Choroid plexus epithelial cell (primary cell): ENCODE measurements at places on chromosomes 2 and 18.

GRCh38 chr2:117967977-117968718 lies 45.7 kb downstream of the CCDC93 start:
- DNase-seq = no peak

- DNase-seq = no peak
Observed at GRCh38 chr2:24220554-24221291, 45.9 kb downstream of the FAM228A start.

GRCh38 chr18:37261246-37261840 lies 304.3 kb downstream of the CELF4 start:
- DNase-seq = no peak

GRCh38 chr2:186044761-186045160 lies 306.2 kb downstream of the FSIP2 start:
- DNase-seq = no peak

- no peak for DNase-seq
Observed at GRCh38 chr2:234973008-234973407, 21.2 kb downstream of the SH3BP4 start.

GRCh38 chr2:68365087-68365486 lies at the start of gene PLEK:
Gene PLEK (plus strand): TSS chr2:68365282. CDS start chr2:68365352, 70 bp downstream.
- DNase-seq = peak; percentile 7

DNA sequence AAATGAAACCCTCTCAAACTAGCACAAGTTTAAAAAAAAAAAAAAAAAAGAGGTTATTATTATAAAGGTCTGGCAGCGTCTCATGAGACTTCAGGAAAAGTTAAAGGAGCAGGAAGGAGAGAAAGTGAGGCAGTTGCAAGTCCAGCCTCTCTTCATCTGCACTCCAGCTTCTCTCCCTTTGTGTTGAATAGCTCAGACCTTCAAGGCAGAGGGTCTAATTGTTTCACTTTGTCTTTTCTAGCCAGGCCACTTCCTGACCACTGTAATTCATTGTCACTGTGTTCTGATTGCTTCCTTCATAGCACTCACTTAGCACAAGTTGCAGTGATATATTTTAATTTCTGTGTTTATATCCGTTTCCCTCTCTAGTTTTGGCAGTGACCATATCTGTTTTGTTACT lies 99.9 kb downstream of the SPATS2L start:
- peak; percentile 33 for DNase-seq

GRCh38 chr2:187393211-187393610 lies 54.8 kb downstream of the CALCRL start:
- no peak for DNase-seq

DNA sequence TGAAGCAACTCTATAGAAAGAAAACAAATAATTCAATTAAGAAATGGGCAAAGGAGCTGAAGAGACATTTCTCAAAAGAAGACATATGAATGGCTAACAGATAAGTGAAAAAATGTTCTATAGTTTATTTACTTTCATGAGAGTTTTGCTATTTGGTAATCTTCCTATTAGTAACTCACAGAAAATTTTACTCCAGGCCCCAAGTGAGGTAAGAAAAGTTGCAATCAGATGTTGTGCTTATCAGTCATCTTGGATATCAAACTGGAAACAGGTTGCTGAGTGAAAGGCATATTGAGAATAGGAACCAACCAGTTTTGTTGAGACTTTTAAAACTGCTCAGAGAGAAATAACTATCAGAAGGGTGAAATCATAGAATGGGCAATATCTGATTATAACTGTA lies 1179.0 kb upstream of the ACVR2A start:
- peak; percentile 37 for DNase-seq

DNA sequence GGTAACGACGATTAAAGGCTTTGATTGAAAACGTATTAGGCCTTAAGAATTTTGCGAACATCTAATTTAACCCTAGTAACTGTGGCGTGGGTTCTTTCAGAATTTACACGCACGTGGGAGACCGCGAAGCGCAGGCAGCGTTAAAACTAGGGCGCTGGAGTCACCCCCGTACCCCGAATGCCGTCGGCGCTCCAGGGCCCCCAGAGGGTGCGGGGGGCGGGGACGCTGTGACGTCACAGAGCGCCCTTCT lies 673 bp upstream of the SMCHD1 start:
- no peak for DNase-seq

DNA sequence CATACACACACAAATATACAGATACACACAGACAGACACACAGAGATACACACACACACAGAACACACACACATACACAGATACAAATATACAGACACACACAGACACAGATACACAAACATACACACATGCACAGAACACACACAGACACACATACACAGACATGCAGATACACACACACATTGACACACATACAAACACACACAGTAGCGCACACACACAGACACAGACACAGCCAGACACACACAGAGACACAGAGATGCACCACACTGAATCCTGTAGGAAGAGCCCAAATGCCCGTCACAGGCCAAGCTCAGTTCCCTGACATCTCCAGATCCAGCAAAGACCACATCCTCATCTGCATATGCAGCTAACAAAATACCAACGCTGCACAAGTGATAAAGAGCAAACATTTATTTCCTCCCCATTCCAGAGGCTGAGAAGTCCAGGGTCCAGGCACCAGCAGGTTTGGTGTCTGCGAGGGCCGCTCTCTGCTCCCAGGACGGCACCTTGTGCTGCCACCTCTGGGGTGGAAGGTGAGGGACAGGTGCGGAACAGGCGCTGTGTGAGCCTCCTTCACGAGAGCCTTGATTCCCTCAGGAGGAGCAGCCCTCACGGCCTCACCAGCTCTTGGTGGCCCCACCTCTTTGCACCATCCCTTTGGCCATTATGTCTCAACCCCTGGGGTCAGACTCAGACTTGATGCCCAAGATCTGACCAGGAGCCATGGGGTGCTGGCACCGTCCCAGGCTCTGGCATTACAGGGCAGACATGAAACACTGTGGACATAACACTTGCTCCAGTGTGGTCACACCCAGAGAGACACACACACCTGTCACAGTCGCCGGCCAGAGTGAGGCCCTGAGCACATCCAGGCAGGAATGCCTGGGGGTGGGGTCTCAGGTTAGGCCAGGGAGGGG lies 108.7 kb downstream of the NDUFA10 start:
- DNase-seq = no peak

- no peak for DNase-seq
Observed at GRCh38 chr2:106599540-106599939, 112.4 kb downstream of the CD8B2 start.

DNA sequence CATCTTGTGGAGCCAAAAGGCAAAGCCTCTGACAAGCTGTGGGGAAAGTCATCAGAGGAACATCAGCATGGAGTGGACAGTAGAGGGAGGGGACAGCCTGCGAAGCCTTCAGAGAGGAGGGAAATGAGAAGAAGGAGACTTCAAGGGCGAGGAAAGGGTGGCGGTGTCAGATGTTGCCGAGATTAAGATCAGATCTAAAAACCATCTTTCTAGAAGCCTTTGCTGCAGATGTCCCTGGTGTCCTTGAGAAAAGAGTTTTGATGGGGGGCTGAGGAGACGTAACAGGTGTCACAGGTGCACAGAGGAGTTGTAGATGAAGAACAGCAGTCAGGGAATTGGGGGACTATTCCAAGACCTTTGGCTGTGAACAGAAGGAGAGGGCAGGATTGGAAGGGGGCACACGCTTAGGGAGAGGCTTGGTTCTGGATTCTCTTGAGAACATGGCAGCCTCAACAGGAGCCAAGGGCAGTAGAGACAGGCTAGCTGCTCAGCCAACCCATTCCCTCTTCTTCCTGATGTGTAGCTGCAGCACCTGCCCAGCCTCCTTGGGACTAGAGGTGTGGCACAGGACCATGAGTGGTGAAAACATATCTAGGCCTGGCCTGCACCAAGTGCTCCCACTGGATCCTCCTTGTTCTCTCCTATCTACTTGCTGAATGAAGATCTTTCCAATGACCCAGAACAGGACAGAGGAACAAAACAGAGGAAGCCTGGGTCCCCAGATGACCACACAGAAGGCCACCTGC lies 22.7 kb upstream of the NCL start:
- no peak for DNase-seq

GRCh38 chr18:23136326-23137096 lies 1.2 kb downstream of the CABLES1 start:
- peak; percentile 37 for DNase-seq

- peak; percentile 63 for DNase-seq
Observed at GRCh38 chr2:40450796-40451430, 977 bp downstream of the SLC8A1 start.

- DNase-seq = no peak
Observed at GRCh38 chr2:11385216-11385615, 40.8 kb upstream of the ROCK2 start.

DNA sequence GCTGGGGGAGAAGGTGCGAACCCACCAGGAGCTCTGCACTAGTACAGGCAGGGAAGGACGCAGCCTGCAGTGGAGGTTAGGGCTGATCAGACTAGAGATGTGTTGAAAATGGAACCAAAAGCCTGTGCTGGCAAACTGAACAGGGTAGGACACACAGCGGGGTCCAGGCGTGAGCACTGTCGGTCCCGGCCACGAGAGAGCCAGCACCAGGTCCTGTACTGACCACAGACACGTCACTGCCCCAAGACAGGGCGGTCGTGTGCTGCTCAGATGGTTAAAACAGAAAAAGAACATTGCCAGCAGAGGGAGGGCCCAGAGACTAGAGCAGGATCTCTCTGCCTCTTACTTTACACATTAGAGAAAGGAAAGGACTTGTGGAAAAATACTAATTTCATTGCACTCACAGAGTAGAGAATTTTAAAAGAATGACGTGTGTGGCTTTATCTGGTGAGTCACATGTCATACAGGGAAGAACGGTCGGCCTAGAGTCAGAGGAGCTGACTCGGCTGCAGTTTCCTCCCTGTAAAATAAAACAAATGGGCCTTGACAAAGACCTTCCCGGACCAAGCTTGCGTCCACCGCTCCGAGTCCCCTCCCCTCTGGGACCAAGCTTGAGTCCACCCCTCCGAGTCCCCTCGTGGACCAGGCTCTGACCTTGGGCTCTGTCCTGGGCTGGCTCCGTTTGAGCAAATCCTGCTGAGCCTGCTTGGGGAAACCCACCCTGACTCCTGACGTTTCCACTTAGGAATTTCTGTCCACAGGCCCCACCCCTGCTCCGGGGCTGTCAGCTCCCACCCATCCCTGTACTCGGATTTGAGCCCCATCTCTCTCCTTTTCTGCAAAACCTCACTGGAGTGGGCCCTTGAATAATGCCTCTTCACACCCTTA lies 16.7 kb upstream of the ADI1 start:
- DNase-seq = peak; percentile 95

DNA sequence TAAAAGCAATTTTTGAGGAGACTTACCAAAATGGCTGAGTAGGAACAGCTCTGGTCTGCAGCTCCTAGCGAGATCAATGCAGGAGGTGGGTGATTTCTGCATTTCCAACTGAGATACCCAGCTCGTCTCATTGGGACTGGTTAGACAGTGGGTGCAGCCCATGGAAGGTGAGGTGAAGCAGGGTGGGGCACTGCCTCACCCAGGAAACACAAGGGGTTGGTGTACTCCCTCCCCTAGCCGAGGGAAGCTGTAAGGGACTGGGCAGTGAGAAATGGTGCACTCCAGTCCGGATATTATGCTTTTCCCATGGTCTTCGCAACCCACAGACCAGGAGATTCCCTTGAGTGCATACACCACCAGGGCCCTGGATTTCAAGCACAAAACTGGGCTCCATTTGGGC lies 419.0 kb downstream of the NUP35 start:
- DNase-seq = no peak

DNA sequence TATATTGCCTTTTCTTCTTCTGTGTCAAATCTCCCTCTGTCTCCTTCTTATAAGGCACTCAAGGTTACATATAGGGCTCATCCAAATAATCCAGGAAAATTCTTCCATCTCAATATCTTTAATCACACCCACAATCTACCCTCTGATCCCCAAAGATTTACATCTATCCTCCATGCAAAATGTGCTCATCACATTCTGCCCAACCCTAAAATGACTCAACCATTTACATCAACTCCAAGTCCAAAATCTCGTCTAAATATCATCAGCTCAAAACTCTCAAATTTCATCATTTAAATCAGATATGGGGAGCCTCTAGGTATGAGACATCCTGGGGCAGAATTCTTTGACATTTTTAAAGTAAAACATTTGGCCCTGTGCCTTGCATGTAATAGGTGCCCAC lies 1349.8 kb downstream of the SUCLG1 start:
- no peak for DNase-seq

GRCh38 chr2:99636144-99637034 lies 146.6 kb upstream of the REV1 start:
- DNase-seq = no peak

DNA sequence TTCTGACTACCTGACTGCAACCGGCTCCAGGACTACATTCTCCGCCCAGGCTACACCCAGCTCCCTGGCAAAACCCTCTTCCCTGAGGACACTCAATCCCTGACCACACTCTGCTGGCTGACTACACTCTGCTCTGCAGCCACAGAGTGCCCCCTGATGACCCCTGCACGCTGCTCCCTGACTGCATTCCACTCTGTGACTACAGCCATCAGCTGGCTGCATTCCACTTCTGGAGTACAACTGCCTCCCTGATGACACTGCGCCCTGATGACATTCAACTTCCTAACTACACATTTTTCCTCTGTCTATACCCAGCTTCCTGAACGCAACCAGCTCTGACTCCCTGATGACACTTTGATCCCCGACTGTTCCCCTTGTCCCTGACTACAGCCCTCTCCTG lies 71.3 kb upstream of the NRXN1 start:
- peak; percentile 52 for DNase-seq

DNA sequence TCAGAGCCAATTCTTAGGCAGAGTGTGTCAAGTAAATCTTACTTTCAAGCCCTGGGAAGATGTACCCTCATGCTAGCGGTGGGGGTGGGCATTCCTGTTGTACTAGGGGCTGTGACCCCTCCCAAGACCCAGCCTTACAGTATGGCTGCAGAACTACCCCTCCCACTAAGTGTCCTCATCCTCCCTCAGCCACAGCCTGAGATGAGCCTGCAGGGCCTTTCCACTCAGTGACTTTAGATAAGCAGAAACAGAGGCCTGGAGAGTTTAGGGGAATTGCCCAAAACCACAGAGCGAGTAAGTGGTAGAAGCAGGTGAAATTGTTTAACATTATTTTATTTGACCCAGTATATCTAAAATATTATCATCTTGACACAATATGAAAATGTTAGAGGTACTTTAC lies 36.6 kb downstream of the TTC32 start:
- DNase-seq = no peak

DNA sequence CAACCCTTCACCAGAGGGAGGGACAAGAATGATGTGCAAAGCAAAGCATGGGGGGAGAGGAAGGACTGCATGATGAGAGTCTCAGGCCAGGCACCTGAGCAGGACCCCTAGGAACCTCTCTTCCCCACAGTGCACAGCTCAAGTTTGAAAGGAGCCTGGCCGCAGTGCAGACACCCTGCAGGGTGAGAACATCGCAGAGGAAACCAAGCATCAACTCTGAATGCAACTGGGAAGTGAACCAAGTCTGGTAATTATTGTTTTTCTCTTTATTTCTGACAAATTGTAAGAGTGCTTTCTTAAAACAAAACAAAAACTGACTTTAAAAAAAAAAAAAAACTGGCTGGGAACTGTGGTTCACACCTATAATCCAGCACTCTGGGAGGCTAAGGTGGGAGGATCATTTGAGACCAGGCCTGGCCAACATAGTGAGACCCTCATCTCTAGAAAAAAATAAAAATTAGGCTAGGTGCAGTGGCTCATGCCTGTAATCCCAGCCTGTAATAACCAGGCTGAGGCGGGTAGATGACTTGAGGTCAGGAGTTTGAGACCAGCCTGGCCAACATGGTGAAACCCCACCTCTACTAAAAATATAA lies 15.3 kb downstream of the NPC1 start:
- peak; percentile 59 for DNase-seq

GRCh38 chr2:2083113-2083758 lies 247.8 kb downstream of the MYT1L start:
- no peak for DNase-seq
